ENCODE measurements at places on chromosomes 12 and 14.

- no peak for DNase-seq
Observed at GRCh38 chr14:92568621-92569479, 55.3 kb downstream of the RIN3 start.

- DNase-seq, result no peak
Observed at GRCh38 chr12:85626001-85626783, 210.0 kb downstream of the RASSF9 start.

DNA sequence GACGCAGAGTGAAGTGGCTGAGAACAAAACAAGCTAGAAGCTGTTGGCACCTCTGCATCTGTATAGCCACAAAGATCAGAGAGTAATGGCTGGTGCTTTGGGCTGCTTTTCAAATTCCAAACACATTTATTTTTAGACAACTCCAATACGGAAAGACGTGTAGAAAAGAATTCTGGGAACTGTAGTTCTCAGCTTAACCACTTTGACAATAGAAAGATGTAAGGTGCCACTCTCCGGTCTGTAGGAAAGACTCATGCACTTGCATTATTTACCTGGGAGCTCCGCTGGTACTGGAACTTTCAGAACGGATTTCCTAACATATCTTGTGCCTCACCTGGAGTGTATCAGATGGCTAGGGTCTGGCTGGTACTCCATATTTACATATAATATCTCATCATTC, 1.8 kb upstream of the OR4K2 start:
- no peak for DNase-seq

- no peak for DNase-seq
Observed at GRCh38 chr12:80264386-80264785, 165.0 kb downstream of the OTOGL start.

DNA sequence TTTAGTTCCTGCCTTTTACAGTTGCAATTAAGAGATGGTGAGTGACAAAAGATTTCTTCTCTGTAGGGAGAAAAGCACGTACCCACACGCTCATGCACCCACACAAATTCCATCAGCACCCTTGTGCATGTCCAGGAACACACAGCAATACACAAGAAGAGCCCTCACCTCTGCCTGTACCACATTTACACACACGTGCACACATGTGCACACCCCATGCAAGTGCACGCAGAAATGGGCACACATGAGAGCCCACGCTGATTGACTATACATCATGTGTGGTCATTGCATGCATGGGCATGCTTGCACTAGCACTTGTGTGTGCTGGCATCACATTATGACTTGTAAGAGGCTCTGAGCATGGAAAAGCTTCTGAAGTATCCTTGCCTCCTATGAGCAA, 70.5 kb downstream of the SERPINA3 start:
- no peak for DNase-seq

GRCh38 chr12:104758771-104759170, 199.3 kb downstream of the SLC41A2 start:
- no peak for DNase-seq

- no peak for DNase-seq
Observed at GRCh38 chr12:4486980-4487379, 41.4 kb upstream of the FGF6 start.

GRCh38 chr12:28710882-28711281, 438.2 kb upstream of the FAR2 start:
- no peak for DNase-seq

DNA sequence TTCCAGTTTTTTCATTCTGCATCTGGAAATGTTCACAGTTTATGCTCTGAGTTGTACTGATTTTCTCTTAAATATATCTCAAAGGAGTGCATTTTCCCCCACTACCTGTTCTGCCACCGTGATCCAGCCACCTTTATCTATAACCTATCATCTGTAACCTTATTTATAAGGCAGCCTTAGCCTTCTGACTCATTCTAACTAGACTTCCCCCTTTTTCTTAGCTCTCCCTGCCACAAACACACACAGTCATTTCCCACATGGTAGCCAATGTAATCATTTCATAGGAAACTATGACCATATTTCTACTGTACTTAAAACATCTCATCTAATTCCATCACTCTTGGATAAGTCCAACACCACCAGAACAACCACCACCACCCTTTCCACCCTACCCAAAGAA, 10.8 kb upstream of the GYS2 start:
- DNase-seq, result no peak

DNA sequence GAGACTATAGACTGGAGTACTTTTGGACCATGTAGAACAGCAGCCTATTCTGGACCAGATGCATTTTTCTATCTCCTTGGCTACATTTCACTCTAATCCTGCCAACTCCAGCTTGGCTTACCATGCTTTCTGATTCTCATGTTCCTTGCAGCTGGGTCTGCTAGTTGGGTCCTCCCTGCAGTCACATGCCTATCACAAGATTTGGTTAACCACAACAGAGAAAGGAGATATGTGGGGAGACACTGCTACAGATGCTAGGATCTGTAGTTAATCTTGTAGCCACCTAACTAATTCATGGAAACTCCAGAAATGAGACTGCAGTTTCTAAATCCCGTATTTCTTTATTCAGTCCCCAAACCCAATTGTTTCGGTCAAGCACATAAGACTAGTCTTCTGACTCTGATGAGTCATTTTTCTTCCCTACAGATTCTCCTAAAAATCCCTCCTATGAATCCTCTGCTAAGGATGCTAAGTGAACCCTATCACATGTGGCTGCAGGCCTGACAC, 410.6 kb downstream of the DAD1 start:
- DNase-seq, result no peak

DNA sequence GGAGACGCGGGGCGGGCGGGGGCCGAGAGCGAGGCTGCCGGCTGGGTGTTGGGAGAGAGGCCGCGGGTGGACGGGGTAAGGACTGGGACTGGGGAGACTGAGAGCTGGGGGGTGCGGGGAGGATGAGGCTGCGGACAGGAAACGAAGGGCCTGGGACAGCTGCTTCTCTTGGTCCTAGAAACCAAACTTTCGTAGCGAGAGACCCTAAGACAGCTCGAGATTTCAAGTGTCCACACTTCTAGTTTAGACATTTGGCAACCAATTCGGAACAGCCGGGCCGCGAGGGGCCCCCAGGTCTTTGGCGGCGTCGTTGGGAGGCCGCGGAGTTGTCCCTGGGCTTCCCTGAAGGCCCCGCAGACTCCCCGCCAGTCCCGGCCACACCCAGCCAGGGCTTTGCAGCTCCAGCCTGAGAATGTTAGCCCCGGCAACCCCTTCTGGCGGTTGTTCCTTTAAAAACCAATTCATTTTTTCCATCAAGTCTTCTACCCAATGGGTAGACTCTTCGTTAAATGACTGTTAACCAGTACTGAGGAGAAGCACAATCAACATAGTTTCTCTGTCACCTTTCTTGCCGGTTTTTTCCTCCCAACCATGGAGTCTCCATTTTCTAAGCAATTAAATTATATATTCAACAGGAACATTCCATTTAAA, 11.5 kb downstream of the NKX2-1 start:
- DNase-seq, result no peak

DNA sequence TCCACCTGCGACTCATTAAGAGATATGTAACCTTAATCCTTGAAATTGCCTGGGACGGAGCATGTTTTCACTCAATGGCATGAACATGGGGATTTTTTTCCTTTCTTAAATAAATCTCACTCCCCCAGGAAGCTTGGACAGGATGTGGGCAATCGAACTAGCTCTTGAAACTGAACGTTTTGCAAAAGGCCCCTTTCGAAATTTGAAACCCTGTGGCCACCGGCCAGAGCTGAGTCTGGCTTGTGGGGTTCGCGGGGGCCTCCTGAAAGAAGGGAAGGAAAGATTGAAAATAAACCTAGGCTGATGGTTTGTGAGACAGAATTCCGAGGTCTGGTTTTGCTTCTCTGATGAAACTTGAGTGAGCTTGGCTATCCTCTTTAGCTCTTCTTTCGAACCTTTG, 101.4 kb upstream of the RTL1 start:
- DNase-seq, result no peak

- DNase-seq, result no peak
Observed at GRCh38 chr14:61940666-61941420, 178.6 kb downstream of the SNAPC1 start.

DNA sequence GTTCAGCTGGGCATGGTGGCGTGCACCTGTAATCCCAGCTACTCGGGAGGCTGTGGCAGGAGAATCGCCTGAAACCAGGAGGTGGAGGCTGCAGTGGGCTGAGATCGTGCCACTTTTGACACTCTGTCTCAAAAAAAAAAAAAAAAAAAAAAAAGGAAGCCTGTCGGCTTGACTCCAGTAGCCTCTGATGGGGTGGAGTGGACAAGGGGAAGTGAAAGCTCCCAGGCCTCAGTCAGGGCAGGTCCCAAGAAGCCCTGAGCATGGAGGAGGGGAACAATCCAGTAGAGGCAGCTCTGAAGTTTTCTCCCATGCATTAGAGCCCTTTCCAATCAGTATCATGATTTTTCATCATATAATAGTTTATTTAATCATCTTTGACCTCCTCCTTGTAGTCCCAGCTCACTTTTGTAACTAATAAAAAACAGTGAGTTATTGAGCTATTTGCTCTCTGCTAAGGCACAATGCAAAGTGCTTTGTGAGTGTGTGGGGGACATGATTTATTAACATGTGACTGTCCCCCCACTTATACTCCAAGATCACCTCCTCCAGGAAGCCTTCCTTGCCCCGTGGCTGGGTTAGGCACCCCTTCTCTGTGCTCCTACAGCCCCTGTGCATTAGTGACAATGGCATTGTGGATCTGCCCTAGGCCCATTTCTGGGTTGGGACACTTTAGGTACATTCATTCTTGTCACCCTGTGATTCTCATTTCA, 4.7 kb upstream of the SSH1 start:
- no peak for DNase-seq

DNA sequence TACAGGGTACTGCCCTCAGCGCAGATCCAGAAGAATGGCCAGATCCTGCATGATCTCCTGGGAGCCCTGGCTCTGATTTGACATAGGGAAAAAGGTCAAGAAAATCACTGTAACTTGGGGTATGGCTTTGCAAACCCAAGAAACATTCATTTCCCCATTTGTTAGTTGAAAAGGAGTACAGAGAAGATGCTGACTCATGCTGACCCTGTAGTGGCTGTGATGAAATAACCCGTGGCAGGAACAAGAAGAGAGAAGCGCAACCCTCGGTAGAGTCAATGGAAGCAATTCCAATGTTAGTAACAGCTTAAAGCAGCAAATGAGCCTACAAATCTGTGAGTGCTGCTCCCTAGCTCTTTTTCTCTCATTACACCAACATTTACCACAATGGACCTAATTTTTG, 281.6 kb upstream of the NPAS3 start:
- no peak for DNase-seq

DNA sequence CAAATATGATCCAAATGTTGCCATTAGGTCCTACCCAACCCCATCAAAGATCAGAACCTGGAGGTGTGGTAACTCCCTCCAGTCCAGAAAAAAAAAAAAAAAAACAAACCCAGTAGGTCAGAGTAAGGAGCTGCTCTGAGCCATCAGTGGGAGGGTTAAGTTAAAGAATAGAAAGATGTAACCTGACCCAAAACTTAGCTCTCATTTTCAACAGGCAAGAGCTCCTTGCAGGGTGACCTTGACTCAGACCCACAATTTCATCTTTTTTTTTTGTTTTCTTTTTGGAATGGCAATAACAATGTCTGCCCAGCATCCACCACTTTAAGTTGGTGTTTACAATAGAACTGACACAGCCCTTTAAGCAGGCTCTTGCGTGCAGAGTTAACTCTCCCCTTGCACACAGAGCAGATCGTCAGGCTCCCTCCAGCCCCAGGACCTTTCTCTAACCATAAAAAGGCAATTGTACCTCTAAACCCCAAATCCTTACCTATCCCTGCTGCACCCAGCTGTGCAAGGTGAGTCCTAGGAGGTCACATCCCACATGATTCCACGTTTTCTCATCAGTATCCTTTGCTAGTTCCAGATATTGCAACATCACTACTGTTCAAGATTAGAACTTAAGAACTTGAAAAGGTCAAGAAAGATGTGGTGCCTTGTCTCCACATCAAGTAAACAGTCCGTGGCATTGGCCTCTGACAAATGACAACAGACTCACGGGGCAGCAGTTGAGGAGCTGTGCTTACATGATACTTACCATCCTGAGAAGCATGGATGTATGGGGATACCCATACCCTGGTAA, 178.6 kb upstream of the EEA1 start:
- DNase-seq, result no peak

DNA sequence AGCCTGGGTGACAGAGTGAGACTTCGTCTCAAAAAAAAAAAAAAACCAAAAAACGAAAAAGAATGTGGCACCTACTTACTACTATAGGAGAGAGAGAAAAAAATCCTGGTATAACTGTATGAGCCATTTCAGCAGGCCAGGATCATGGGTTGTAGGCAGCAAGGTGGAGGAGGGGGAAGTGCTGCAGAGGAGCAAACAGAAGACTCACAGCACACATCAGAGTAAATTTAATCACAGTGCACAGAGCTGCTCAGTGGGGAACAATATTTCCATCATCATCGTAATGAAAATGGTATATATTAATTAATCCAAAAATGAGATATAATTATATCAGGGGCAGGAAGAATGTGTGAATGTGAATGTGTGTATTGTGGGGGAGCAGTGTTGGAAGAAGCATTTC, 175.8 kb downstream of the SLC2A13 start:
- no peak for DNase-seq

DNA sequence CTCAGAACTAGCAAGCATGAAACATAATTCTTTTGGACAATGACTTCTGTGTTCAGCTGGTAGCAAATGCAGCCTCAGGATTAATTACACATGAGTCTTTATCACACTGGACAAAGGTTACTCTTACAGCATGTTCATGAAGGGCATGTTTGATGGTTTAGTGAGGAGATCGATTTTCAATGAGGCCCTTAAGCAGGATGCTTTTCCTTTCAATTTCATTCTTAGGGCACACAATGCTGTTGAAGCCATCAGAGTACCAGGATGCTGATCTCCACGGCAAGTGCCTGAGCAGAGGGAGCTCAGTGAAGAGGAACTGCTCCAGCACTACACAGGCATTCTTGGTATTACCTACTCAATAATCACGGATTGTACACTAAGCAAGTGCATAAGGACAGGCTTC, 542.0 kb downstream of the SNAPC1 start:
- no peak for DNase-seq

- no peak for DNase-seq
Observed at GRCh38 chr12:92111256-92111655, 34.4 kb downstream of the BTG1 start.

GRCh38 chr12:12626471-12626870, 14.8 kb downstream of the CREBL2 start:
- no peak for DNase-seq

DNA sequence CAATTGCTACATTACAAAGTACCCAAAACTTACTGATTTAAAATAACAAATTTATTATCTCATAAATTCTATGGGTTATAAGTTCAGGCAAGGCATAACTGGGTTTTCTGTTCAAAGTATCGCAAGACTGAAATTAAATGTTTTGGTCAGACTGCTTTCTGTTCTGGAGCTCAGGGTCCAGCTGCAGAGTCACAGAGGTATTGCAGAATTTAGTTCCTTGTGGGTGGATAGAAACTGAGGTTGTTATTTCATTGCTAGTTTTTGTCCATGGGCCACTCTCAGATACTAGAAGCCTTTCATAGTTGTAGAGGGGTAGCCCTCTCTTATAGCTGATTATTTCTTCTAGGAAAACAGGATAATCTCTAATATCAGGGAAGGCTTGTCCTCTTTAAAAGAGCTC, 467.9 kb downstream of the TRHDE start:
- no peak for DNase-seq

Data from esophagus squamous epithelium (tissue), 5 donors.